ENCODE measurements at places on chromosomes 3 and 15.

DNA sequence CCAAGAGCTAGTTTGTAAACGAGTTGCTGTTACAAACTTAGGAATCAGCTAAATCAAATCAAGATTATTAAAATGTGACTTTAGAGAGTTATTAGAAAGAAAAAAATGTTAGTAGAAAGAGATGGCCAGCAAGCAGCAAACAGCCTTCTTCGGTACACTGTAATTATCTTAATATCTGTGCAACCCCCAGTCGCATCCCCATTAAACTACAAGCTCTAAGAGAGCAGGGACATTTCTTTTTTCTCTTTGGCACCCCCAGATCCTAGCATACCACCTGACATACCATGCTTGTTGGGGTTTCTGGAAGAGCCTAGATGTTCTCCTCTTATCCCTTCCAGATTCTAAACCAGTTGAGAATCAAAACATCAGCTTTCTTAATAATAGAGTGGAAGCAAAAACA lies 45.1 kb upstream of the LIPC start:
- DNase-seq, result no peak

- DNase-seq, result peak; percentile 39
These were observed 171.8 kb downstream of the TMEM108 start for GRCh38 chr3:133209871-133210550.

GRCh38 chr15:33375236-33375635 lies 64.5 kb downstream of the RYR3 start:
- DNase-seq, result no peak

DNA sequence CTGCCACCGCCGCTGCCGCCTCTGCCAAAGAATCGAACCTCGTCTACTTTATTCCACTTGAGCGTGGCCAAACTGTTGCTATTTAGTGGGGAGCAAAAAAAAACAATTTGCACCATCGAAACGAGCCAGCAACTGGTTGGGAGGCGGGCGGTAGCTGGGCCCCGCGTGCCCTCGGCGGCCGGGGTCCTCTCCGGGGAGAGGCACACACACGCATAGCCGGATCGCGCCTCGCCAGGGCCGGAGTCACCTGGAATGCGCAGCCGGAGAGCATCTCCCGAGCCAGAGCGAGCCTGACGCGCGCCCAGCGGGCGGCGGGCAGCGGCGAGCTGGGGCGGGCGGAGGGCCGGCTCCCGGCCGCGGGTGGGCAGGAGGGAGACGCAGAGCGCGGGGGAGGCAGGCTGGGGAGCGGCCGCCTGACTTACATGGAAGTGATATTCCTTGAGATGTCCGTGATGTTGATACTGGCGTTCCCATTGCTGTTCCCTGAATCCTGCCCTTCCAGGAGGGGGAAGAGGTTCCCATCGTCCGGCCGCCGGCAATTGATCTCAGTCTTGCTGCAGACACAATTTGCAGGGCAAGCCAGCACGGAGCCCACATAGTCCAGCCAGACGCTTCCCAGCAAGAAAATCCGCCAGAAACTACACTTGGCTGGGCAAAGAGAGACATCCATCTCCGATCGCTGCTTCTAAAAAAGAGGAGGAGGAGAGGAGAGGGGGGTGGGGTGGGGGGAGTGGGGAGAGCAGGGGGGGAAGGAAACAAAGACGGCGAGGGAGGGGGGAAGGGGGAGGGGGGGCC lies 858 bp downstream of the NTRK3 start:
- peak; percentile 45 for DNase-seq

GRCh38 chr15:61063875-61064320 lies 165.2 kb downstream of the RORA start:
- no peak for DNase-seq

DNA sequence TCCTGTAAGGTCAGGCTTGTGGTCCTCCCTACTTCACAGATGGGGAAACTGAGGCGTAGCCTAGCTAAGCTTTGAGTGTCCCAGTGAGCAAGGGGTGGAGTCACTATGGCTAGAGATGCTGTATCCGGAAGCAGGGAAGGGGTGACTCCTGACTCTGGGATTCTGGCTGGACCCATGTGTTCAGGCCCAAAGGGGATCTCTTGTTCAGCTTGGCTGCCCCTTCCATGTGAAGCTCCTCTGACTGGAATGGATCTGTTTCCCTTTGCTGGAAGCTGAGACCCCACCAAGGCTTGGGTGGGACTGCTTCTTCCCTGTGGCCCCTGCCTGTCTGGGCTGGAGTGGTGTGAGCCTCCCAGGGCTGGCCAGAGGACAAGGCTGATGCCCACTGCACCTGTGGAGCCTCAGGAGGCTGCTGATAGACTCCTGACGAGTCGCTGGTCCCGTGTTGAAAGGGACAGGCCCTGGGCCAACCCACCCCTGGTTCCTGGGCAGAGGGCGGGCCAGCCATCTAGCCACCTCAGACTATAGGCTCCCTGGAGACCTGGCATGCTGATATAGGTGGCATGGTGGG lies 1.0 kb downstream of the MAPKAPK3 start:
- DNase-seq, result no peak

DNA sequence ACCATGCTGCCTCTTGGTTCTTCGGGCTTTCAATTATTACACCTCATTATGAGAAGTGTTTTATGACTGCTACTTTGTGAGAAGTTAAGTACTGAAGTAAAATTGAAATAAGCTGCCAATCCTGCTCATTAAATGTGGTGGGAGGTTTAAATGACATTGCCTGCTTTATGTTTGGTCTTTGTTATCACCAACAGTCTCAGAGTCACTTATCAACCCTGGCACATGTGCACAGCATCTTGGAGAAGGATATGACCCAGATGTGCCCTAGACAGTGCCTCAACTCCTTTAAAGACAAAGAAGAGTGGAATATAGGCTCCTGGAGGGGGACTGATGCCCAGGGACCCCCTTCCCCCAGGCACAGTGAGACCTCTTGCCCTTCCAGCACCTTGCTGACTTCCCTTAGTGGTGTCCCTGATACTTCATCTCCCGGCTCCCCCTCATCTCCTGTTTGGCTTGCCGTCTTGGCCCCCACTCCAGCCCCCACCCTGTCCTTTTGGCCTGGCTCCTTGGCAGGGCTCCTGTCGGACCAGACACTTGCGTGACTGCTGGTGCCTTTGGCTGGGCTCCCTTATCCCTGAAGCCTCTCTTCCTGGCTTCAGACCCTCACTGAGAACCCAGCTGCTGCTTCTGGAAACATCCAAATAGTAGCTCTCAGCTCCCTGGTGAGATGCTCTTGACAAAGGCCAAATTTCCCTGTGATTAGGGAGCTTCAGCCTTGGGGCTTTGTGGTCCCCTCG lies 39.8 kb downstream of the ARHGAP31 start:
- DNase-seq, result no peak

DNA sequence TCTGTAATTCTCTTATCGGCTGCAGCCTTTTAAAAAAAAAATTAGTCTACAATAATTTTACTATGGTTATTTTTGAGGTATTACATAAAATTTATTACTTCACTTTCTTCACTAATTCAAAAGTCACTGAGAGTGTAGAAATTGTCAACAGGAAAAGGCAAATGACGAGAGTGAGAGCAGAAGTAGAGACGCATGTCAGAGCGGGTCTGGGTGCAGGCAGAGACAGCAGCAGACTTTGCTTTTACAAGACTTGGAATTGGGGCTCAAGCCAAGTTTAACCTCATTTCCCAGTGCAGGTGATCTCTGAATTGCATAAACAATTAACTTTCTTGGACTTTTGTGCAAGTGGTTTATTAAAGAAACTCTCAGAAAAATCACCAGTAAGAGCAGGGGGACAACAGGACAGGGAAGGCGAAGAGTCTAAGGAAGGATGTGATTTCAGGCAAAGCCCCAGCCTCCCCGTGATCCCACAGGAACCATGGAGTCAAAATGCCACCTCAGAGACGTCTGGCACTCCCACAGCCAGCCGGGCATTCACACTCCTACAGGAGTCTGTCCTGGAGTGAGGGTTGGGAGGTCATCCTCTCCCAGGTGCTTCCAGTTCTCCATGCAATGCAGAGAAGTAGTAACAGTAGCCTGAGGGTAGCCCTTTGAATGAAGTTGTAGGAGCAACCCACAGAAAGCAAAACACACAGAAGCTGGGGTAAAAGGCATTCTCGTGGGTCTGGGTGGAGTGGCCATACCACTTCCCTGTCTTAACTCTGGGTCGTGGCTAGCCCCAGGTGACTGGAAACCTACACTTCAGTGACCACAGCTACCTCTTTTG lies 274.0 kb upstream of the TGFBR2 start:
- DNase-seq, result no peak

DNA sequence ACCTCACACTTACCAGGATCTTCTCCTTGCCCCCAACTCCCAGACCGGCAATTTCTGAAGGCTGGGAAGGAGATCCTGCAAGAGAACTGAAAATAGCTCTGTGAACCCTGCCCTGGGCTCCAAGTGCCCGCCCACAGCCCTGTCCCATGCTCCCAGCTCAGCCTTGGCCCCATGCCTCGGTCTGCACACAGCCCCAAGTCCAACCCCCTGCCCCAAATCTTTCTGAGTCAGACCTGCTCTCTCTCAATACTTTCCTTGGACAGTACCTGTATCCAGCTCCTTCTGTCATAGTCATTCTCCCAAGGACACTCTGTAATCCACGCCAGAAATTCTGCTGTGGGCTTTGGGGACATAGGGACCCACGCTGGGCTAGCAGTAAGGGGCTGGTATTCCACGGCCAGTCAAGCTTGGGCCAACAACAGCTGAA lies 6.3 kb upstream of the SMAD3 start:
- no peak for DNase-seq

- peak; percentile 2 for DNase-seq
These were observed 351.5 kb upstream of the TPM1 start for GRCh38 chr15:62691008-62691407.

DNA sequence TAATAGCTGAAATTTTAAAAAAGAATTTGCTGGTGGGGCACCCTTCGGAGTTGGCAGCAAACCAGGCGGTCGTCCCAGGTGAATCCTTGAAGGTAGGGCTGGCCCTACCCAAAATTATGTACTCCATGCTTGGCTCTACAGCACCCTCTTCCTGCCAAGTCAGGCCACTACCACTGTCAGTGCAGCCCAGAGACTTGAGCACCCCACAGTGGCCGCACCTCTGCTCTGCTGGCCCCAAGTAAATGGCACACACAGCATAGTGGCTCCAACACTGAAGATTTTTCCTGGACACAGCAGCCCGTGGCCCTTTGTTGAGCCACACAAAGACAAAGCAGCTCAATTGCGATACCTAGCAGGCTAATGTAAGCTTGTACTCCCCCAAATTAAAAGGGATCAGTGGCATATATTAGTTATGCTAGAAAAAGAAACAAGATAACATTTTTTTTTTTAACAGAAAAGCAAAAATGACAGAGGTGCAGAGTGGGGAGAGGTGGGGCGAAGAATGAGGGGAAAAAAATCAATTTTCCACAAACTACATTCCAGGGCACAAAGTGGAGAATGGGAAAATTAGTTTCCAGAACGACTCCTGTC lies 250.5 kb downstream of the UACA start:
- DNase-seq, result peak; percentile 66

DNA sequence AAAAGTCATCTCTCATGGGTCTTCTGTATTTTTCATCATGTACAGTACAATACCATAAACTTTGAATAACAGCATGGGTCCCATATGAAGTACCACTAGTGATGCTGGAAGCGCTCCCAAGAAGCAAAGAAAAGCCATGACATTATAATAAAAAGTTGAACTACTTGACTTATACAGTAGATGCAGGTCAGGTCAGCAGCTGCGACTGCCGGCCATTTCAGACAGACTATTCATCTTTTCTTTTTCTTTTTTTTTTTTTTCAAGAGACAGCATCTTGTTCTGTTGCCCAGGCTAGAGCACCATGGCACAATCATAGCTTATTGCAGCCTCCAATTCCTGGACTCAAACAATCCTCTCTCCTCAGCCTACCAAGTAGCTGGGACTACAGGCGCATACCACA lies 10.2 kb downstream of the RAF1 start:
- DNase-seq, result no peak

DNA sequence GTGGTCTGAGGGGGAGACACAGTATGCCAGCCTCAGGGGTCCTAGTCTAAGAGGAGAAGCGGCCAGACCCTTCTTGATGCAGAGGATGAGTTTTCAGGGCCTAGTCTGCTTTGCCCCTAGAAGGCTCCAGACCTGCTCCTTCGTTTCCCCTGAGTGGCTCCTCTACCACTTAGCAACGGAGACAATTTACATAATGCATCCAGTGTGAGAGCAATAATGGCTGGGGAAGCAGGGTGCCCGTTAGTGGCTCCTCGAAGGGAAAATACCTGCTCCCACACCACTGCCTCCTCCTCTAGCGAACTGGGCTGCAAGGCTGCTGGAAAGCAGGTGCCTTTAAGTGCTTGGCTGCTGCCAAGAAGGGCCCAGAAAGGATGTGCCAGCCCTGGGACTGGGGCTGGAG lies 38.9 kb downstream of the CACNA2D2 start:
- no peak for DNase-seq

GRCh38 chr15:44195151-44195740 lies at the start of gene FRMD5:
Gene FRMD5, minus strand, starts transcription at chr15:44195271.
- peak; percentile 97 for DNase-seq

DNA sequence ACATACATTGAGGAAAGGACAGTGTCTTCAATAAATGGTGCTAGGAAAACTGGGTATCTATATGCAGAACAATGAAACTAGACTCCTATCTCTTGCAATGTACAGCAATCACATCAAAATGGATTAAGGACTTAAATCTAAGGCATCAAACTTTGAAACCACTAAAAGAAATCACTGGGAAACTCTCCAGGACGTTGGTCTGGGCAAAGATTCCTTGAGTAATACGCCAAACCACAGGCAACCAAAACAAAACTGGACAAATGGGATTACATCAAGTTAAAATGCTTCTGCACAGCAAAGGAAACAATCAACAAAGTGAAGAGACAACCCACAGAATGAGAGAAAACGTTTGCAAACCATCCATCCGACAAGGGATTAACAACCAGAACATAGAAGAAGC lies 14.5 kb downstream of the LAMP3 start:
- DNase-seq, result peak; percentile 77

GRCh38 chr3:193872265-193872753 lies 263.6 kb upstream of the HES1 start:
- peak; percentile 74 for DNase-seq

DNA sequence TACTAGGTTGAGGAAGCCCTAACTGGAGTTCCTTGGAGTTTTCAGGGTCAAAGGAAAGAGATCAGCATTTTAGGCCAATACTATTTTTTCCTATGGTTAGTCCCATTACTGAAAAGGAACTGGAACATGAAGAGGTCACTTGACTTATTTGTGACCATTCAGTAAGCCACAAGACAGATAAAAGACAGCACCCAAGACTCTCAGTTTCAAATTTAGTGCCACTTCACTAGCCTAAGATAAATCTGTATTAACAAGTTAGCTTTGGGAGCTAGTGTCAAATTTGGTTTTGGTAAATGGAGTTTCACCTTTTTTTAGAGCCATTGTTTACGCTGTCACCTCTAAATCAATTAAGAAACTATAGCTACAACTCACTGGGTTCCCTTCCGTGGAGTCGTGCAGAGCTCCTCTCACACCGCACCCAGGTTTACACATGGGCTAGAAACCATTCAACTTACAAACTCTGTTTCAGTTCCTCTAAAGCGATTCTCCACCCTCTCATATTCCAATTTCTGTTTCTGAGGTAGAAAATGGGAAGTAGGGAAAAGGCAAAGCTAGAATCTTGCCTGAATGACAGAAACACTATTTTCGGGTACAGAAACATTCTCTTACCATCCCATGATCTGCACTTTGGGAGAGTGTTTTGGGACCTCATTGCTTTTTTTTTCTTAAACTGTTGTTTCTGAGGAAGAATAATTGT lies 14.4 kb downstream of the CCDC32 start:
- DNase-seq, result no peak

GRCh38 chr3:63878394-63879060 lies 14.9 kb downstream of the ATXN7 start:
- no peak for DNase-seq
